ENCODE measurements at places on chromosomes 2 and 18.
A peak's percentile ranks its signal among the peaks of the same experiment; 100 is the strongest.

DNA sequence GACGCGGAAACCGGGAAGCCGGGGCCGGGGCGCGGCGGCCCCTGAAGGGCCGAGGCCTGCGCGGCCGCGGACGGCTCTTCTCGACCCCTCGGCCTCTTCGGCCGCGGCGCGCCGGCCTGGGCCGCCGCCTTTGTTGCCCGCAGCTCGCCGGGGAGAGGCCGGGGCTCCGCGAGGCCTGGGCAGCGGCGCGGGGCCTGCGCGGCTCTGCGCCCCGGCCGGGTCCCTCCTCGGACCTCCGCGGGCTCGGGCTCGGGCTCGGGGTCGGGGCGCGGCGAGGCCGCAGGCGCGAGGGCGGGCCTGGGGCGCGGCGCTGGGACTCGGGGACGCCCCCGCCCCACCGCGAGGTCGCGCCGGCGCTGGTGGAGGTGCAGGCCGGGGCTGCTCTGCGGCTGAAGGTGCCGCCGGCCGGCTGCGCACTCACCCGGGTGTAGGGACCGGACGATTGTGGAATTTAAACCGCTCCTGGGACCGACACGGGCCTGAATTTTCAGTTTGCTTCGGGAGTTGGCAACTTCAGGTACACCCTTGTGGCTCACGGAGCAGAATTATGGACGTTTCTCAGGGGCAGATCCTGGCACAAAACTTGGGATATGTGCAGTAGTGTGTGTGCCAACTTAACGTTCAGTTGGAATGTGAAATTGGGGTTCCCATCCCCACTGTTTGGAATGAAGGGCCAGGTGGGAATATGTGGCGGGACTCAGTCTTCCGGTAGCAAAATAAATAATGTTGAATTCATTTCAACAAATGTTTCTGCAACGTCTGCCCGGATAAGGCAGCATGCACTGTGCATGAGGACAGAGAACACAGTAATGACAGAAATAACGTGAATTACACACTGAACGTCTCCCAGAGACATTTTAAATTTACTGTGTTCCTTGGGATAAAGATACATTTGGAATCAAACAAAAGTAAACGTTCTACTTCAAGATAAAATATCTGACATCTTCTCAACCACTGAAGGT, 787 bp downstream of the SOCS6 start:
- peak; percentile 73 for DNase-seq

DNA sequence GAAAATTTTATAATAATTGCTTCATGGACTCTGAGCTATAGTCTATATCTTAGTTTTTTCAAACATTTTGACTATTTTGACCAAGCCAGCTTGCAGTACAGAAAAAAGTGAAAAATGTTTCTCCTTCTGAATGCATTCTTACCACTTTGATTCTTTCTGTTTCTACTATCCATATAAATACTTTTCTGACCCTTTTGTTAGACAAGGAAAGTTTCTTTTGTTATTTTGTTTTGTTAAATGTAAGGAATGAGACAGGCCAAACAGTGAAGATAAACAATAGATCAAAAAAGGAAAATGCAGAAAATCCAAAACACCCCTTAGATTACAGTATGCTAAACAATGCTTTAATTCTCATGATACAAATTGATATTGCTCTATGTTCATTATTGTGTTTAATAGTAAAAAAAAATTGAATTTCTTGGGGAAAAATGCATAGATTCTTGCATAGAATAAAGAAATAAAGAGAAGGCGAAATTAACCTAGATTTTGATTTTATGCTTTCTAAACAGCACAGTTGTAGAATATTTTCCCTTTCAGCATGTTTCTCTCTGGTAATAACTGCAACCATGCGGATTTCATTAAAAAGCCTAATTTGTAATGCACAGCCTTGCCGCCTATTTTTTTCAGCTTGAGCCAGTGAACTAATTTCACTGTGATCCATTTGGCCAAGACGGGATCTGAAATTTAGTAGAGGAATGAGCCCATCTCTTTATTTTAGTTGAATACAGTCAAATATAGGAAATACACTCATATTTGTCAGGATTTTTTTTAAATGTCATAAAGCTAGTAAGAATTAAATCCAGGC, 976 bp downstream of the TNFAIP6 start:
- DNase-seq = no peak

DNA sequence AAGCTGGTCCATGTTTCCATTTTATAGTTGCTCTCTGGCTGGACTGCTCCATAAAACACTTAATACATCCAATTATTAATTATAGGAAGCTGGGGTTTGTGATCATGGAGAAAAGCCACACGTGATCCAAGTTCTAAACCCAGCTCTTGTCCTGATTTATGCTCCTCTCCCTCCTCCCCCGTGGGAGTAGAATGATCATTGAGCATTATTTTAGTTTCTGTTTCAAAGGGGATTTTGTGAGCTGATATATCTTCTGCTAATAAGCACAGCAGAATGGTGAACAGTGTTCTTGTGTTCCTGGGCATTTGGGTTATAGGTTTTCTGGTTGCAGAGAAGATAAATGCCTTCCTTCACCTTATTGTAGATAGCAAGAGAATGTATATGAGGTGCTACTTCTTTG, 135.7 kb upstream of the TMEM200C start:
- DNase-seq = no peak

DNA sequence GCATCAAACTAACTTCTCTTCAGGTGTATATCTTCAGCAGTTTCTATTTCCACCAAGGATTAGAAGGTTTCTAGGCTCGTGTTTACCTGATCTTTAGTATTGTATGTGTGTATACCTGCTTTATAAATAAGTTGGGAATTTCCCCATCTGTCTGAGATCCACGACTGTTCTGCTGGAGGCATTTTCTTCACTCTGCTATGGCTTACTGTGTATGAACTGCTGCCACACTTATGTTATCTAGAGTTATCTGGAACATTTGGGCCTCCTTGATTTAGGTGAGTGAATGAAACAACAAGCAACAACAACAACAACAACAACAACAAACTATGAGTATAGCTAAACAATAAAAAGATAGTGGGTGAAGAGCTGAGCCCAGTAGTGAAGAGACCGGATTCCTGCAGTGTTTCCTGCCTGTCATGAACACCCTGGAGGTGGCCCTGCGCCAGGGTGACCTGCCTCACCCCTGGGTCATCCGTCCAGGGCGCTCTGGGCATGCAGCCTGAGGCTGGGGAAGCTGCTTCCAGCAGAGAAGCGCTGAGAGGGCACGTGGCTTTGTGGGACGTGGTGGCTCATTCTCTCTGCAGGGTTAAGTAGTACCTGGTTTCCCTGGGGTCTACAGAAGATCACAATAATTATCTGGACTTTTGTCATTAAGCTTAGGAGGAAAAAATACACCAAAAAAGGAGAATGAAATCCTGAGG, 56.1 kb upstream of the GATA6 start:
- DNase-seq = no peak

GRCh38 chr18:74402806-74403433, 54.2 kb downstream of the DIPK1C start:
- DNase-seq = no peak

- peak; percentile 88 for DNase-seq
Measured at GRCh38 chr2:208118918-208119317, 5.4 kb downstream of the CRYGD start.

GRCh38 chr18:49273241-49273880, 187.1 kb downstream of the DYM start:
- no peak for DNase-seq

DNA sequence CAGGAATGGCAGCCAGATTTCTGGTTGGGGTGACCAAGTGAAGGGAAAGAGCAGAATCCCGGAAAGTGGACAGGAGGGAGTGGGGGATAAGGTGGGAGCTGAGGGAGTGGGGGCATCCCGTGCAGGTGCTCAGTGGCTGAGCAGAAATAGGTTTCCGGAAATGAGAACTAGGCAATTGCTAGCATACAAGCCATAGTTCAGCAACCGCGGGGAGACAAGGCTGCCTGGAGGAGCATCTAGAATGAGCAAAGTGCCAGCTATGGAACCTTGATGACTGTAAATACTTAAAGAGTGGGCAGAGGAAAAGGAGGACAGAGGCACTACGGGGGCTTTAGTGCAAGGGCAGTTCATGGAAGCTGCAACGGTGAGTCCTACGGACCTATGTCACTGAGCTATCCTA, 220.2 kb downstream of the BCL11A start:
- no peak for DNase-seq

DNA sequence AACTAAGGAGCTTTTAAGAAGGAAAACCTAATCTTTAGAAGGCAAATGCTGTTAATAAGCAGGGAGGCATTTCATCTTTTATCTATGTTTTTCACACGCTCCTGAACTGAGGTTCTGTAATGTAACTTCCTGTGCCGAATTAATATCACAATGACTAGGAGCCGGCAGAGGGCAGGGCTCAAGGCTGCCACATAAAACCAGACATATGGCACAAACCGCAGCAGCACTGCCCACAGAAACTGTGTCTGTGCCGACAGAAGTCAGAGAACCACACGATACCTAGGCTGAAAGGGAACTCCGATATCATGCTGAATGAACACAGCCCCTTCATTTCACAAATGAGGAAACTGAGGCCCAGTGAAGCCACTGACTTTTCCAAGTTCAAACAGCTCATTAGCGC, 112.1 kb downstream of the EIPR1 start:
- no peak for DNase-seq

- no peak for DNase-seq
Measured at GRCh38 chr2:219314804-219315468, 5.7 kb upstream of the PTPRN start.

- DNase-seq = peak; percentile 49
Measured at GRCh38 chr2:37318401-37318800, 6.2 kb downstream of the PRKD3 start.

GRCh38 chr18:32302806-32303205, 113.0 kb downstream of the MEP1B start:
- DNase-seq = no peak

DNA sequence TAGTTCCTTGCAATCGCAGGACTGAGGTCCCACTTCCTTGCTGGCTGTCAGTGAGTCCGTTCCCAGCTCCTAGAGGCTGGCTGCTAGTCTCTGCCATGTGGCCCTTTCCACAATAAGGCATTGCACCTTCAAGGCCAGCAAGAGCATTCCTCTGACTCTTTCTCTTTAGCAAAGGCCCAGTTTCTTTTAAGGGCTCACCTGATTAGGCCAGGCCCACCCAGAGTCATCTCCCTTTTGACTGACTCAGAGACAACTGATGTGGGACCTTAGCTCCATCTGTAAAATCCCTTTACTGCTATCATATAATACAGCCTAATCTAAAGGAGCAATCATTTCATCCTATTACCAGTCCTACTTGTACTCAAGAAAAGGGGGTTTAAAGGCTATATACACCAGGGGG, 278.2 kb downstream of the SLC4A3 start:
- DNase-seq = no peak

- no peak for DNase-seq
Measured at GRCh38 chr2:29579495-29580169, 341.8 kb downstream of the ALK start.

GRCh38 chr18:22465859-22466457, 48.2 kb upstream of the CTAGE1 start:
- DNase-seq = no peak

DNA sequence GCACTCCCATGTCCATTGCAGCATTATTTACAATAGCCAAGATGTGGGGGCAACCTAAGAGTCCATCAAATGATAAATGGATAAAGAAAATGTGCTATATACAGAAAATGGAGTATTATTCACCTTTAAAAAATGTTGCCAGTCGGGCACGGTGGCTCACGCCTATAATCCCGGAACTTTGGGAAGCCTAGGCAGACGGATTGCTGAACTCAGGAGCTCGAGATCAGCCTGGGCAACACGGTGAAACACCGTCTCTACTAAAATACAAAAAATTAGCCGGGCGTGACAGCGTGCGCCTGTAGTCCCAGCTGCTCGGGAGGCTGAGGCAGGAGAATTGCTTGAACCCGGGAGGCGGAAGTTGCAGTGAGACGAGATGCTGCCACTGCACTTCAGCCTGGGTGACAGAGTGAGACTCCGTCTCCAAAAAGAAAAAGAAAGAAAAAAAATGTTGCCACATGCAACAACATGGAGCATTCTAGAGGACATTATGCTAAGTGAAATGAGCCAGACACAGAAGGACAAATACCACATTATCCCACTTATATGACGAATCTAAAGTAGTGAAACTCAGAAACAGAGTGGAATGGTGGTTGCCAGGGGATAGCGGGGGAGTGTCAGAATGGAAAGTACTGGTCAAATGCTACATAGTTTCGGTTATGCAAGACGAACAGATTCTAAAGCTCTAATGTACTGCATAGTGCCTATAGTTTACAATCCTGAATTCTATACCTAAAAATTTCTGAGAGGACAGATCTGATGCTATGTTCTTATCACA, 1385.6 kb upstream of the TMEFF2 start:
- no peak for DNase-seq

GRCh38 chr2:123648016-123648415, 377.1 kb upstream of the CNTNAP5 start:
- DNase-seq = no peak

GRCh38 chr2:197871780-197872456, 67.5 kb downstream of the PLCL1 start:
- DNase-seq = no peak

- DNase-seq = no peak
Measured at GRCh38 chr2:136284226-136285119, 166.5 kb upstream of the CXCR4 start.

- DNase-seq = no peak
Measured at GRCh38 chr2:5123582-5124196, 568.5 kb upstream of the SOX11 start.

DNA sequence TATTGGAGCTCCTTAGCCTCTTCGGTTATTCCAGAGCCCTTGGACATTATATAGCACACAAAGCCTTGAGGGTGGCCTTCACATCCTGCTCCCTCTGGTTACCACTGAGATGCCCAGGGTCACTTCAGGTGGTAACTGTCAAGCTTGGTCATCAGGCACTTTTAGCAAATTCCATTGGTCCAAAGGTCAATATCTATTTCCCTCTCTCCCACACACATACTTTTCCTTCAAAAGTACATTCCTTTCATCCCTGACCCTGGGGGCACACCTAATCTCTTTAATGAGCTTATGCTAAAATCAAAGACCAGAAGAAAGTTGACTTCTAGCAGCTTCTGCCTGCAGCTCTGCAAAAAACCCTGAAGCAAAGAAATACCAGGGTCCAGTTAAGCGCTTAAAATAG, 172.0 kb upstream of the NRP2 start:
- no peak for DNase-seq

GRCh38 chr18:56460581-56460980, 177.8 kb downstream of the TXNL1 start:
- DNase-seq = no peak

GRCh38 chr2:226376516-226377180, 423.0 kb downstream of the IRS1 start:
- peak; percentile 22 for DNase-seq

Data from eye (tissue), 1 donor.